ENCODE measurements at places on chromosomes 1 and 21.

DNA sequence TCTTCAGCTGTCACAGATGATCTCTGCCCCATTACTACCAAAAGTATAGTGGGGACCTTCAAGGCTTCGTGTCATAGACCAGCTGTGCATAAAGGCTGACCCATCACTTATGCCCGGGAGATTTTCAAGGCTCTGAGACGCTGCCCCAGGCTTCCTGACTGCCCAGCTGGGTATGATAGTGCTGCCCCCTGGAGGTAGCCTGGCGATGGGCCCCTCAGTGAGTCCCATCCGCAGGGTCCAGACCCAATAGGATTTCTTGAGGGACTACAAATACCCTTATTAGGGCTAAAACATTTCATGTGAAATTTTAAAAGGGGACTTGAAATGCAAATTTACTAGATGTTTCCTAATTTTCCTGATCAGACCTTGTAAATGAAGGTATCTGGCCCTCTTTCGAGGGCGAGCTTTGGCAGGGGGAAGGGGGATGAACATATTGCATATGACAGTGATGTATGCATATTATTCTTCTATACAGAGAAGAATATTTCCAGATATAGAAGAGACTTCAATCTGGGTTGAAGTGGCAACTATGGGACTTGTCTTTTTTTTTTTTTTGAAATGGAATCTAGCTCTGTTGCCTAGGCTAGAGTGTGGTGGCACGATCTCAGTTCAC lies 11.7 kb upstream of the FCMR start:
- DNase-seq: peak; percentile 7

DNA sequence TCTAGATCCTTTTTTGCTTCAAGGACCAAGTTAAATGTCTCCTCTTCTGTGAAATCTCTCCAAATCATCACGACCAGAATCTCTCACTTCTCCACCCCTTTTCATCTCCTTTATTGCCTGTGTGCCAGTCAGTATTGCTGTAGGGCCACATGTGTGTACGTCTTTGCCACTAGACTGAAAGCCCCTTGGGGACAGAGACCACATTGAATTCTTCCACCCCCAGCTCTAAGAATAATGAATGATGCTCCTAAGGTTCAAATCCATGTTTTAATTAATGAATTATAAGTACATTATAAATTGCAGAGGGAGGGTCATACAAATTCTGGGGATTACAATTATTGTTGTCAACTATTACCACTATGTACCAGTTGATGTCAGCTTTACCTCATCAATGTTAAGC lies 343.8 kb downstream of the USP25 start:
- DNase-seq: no peak

DNA sequence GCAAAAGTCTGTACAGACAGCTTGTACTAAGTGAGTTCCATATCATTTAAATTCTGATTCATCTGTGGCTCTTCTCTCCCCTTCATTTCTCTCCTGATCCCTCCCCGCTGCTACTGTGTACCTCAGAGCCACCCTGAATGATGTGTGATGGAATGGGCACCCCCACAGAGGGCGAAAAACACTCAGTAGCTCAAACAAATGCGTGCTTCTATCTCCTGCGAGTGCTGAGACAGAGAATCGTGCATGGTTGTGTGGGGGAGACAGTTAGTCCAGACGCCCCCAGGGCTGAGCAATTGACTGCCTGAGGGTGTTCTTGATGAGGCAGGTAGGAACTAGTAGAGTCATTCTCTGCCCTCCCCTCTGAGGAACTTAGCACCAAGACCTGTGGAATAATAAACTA lies 269.8 kb downstream of the ZNF648 start:
- no peak for DNase-seq

- no peak for DNase-seq
Measured at GRCh38 chr1:187959062-187959461, 1130.3 kb downstream of the PLA2G4A start.

GRCh38 chr1:118117521-118117920 lies 67.5 kb downstream of the SPAG17 start:
- DNase-seq: no peak

DNA sequence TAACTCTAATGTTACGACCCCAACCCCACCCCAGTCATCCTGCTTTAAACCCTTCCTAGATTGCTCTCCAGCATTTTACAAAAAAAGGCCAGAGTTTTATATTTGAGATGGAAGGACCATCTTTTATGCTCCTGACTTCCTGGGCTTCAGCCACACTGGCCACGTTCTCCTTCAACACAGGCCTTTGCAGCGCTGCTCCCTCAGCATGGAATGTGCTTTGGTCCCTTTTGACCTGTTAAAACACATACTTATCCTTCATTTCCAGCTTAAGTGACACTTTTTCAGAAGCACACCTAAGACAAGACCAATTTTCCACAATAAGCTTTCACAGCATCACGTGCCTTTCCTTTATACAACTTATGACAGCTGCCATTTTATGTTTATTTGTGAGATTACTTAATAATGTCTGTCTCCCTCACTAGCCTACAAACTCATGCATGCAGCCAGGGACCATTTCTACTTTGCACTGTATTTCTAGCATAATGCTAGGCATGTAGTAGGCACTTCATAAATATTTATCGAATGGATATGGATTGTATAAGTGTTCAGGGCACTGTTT lies 34.5 kb downstream of the LHX9 start:
- no peak for DNase-seq

GRCh38 chr1:21437341-21437640 lies 2.6 kb upstream of the NBPF3 start:
- no peak for DNase-seq

- peak; percentile 35 for DNase-seq
Measured at GRCh38 chr1:7292036-7292681, 478.9 kb upstream of the VAMP3 start.

GRCh38 chr1:217472915-217473314 lies 158.0 kb downstream of the GPATCH2 start:
- DNase-seq: no peak

- DNase-seq: no peak
Measured at GRCh38 chr1:229991724-229992333, 75.2 kb upstream of the GALNT2 start.

- no peak for DNase-seq
Measured at GRCh38 chr1:33377756-33378155, 53.1 kb downstream of the PHC2 start.

DNA sequence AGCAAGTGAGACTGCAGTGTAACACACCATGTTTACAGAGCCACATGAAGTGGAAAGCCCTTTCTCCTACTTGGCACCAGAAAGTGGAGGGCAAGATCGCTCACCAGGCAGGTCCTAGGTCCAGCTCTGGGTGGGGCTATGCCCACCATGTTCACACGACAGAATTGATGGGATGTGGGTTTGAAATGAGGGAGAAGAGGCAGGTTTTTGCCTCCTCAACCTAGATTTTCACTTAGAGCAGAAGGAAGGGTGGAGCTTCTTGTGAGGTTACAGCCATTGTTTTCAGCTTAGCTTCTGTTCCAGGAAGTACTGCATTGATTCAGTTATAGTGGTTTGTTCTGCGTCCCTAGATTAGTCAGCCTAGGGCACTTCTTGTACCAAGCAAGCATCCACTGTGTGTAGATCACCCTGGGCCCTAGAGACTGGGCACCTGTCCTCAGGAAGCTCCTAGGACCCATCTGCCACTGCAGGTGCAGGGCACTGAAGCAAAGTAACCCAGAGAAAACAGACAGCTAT lies 2.3 kb downstream of the CD53 start:
- DNase-seq: no peak

- DNase-seq: no peak
Measured at GRCh38 chr1:81550753-81551152, 250.0 kb upstream of the ADGRL2 start.

DNA sequence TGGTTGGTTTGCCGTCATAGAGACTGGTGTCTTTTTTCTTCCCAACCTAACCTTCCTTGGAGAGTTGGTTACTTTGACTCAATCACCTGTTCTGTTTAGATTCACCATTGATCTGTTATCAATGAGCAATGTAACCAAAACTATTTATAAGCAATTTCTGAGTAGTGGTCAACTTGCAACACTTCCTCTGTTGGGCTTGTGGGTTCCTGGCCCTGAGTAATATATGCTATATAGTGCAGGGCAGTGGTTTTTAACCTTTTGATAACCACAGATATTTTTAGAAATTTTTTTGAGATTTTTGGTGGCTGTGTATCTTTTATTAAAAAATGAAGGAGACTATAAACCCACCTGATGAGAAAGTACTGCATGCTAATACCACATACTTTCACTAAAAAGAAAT lies 9.4 kb upstream of the XCL1 start:
- no peak for DNase-seq

- no peak for DNase-seq
Measured at GRCh38 chr1:33267468-33268205, 11.3 kb downstream of the ZNF362 start.

DNA sequence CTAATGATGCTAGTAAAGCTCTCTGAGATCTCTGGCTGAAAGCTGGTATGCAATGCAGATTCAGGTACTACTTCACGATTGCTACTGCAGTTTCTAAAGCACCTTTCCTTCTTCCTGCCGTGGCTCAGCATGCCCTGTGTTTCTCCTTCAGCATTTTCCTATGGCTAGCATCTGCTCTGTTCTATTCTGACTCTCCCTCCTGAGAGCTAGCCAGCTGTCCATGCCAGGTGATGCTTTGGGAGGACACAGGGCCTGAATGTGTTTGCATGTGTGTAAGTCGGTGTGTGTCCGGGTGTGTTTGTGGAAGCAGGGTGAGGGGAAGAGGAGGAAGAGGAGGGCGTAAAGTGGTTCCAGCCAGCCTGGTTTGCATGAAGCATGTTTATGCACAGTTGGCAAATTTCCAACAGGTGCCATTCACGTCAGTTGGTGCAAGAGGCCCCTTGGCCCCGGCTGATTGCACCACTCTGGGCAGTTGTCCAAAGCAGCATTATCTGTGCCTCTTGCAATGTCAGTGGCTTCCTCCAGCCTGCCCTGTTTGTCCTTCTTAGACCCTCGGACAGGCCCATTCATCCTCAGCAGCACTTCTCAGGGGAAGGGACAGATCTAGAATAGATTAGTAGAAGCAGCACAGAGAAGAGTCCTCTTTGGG lies 433.3 kb downstream of the DISC1 start:
- DNase-seq: no peak

GRCh38 chr1:219088778-219089557 lies 84.7 kb upstream of the LYPLAL1 start:
- DNase-seq: peak; percentile 92

GRCh38 chr1:41240781-41241353 lies 1.2 kb downstream of the SCMH1 start:
- DNase-seq: peak; percentile 34

GRCh38 chr1:153831026-153831425 lies 55.8 kb downstream of the SLC27A3 start:
- no peak for DNase-seq

DNA sequence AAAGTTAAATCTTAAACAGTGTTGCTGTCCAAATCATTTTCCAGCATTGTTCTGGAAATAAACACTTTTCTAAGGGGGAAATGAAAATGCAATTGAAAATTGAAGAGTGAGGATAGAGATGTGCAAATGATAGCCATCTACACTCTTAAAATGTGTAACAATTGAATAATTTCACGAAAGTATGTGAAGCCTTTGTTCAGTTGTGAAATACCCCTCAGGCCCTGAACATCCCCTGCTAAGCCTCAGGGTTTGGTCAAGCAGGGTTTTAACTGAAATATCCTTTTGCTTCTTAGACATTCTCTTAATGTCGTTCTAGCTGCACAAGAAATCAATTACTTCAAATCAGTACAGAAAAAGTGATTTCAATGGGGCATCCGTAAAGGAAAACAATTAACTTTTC lies 65.9 kb upstream of the DYNLT5 start:
- no peak for DNase-seq

- peak; percentile 99 for DNase-seq
Measured at GRCh38 chr21:46092026-46092764, 5.7 kb upstream of the COL6A2 start.

DNA sequence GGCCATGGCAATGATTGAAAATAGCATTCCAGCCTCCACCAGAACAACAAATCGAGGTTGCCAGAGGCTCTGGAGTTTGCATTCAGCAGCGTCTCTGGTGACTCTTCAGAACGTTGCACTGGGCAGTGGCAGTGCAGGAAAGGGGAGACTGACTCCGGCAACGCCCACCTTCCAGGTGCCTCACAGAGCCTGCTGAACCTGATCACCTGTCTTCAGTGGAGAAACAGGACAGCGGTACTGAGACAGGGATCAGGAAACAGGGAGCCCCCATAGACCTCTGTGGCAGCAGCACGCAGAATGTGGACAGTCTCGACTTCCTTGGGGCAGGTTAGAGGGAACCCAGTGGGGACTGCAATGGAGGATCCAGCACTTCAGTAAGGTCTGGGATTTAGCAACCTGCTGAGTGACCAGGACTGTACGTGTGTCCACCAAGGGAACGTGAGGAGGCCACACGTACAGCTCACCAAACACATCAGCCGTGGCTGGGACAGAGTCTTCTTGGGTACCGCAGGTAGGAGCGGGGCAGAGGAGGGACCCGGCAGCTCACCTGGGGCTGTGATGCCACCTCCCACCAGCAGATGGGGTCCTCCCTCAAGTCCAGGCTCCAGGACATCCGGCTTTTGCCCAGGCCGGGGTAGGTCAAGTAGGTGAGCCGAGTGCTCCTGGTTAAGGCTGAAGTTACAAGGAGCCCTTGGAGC lies 128.6 kb downstream of the PRDM2 start:
- no peak for DNase-seq

DNA sequence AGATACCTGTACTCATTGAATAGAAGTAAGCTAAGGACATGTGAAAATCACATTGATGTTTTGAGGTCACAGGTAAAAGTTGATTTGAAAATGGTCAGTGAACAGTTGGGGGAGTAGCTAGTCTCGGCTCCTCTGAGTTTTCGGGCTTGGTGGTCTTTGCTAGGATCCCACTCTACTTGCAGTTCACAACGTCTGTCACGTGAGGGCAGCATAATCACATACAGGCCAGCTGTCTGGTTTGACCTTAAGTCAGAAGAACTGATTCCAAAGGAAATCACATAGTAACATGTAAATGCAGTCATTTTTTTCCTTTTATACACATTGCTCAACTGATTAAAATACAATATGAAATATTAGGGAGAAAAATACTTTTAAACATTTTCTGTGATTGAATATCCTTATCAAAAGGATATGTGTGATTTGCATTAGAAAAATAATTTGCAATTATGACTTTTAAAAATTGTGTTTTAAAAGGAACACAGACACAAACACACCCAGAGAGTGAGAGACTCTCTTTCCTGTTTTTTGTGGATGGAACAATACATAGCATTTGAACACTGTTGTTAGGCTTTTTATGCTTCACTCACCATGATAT lies 21.8 kb upstream of the PDC start:
- DNase-seq: peak; percentile 79

- DNase-seq: no peak
Measured at GRCh38 chr21:45995686-45996179, 14.2 kb downstream of the COL6A1 start.

DNA sequence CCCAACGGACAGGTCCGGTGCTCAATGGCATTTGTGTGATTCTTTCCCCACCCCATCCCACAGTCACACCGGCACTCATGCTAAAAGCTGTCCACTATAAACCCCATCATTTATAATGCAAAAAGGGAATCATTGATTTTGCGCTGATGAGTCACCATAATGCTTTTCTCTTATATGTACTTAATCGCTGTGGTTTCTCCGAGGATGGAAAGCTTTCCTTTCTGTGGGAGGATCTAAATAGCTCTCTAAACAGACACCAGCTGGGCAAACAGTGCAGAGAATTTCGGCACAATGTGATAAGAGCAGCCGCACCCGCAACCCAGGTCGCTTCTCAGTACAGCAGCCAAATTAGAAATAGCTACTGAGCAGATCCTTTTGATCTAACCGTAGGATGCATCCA lies 85.6 kb downstream of the SETD4 start:
- DNase-seq: peak; percentile 72
